ENCODE measurements at places on chromosomes 6 and 20.

GRCh38 chr6:111411046-111411445 is 72.0 kb downstream of the REV3L start:
- no peak for DNase-seq

DNA sequence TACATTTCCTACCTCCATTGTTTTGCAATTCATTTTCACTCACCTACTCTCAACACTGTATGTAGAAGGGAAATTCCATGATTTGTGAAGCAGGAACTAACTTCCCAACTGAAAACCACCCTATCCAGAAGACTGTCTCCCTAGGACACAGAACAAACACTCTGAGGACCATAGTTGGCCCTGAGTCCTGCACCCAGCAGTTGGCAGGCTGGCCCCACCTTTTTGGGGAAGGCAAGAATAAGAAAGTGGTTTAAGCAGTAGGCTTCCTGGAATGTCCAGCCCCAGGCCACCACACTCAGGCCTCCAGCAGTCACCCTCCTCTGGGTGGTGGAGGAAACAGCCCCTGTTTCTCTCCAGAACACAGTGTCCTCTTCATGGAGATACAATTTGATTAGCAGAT is 258.8 kb downstream of the ARHGAP18 start:
- no peak for DNase-seq

- DNase-seq: no peak
These were observed 122.6 kb upstream of the NXT1 start for GRCh38 chr20:23227976-23228375.

DNA sequence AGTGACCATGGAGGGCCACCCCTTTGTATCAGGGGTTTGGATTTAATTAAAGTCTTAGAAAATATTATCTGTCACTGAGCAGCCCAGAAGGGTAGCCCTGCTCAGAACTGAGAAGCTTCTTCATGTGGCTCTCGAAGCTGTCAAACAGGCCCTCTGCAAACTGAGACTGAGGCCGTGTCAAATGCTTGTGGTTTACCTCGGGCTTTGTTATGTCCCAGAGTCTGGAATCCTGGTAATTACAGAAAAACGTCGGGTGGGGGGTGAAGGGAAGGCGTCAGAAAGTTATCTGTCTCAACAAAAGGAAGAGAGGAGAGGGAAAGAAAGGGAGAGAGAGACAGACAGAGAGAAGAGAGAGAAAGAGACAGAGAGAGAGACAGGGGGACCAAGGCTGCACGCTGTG is 200.8 kb downstream of the BMP7 start:
- DNase-seq: no peak

DNA sequence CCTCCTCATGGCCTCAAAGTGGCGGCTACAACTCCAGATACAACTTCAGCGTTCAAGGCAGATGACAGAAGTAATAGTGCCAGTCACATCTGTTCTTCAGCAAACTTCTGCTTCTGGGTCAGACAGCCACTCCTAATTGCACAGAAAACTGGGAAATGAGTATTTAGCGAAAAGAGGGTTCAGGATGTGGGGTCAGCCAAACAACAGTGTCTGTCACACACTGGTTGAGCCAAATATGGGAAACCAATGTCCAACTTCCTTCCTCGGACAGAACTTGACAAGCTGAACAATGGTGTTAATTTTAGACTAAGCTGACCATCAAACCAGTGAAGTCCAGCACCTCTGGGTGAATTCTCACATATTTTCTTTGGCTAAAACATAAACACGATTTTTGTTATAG is 22.1 kb downstream of the NUDT3 start:
- peak; percentile 27 for DNase-seq

- DNase-seq: no peak
These were observed 31.7 kb upstream of the NTSR1 start for GRCh38 chr20:62676976-62677375.
